ENCODE measurements at places on chromosomes 5 and 9.

- DNase-seq = no peak
These were observed 27.2 kb downstream of the ATP6V0E1 start for GRCh38 chr5:173010547-173011464.

- no peak for DNase-seq
These were observed 689.7 kb upstream of the MEF2C start for GRCh38 chr5:89572696-89573095.

- no peak for DNase-seq
These were observed 89.7 kb downstream of the MLLT3 start for GRCh38 chr9:20532584-20532983.

DNA sequence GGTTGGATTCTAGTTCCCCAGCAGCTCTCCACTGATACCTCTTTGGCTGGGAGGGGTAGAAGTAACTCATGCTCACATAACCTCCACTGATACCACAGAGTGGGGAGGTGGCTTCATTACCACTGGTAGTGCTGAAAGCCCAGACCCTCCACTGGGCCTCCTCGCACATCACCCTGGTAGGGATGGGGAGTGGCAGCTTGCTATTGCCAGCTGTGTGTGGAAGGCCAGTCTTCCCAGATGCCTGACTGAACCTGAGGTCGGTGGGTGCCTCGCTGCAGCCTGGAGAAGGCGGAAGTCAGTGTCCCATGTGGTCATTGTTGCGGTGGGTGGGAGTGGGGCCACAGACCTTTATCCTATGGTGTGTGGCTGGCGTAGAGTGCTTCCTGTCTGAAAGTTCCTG, 138.0 kb downstream of the TAF11L14 start:
- DNase-seq = no peak

DNA sequence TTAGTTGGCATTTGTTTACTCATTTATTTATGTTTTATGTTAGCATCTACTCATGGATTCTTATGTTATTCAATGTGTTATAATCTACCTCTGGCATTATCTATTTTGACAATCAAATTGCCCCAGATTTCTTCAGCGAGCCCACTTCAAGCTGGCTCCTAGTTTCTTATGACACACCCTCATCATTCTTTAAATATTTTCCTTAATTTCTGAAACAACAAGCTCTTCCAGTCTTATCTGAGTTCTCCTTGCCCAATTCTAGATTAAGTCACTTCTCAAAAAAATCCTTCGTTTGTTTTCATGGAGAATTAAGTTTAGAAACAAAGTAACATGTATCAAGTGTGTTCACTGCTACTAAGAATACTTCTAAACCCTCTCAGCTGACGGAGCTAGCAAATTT, 229.8 kb downstream of the SEMA5A start:
- no peak for DNase-seq

- no peak for DNase-seq
These were observed 117.0 kb downstream of the CARTPT start for GRCh38 chr5:71836084-71836483.

DNA sequence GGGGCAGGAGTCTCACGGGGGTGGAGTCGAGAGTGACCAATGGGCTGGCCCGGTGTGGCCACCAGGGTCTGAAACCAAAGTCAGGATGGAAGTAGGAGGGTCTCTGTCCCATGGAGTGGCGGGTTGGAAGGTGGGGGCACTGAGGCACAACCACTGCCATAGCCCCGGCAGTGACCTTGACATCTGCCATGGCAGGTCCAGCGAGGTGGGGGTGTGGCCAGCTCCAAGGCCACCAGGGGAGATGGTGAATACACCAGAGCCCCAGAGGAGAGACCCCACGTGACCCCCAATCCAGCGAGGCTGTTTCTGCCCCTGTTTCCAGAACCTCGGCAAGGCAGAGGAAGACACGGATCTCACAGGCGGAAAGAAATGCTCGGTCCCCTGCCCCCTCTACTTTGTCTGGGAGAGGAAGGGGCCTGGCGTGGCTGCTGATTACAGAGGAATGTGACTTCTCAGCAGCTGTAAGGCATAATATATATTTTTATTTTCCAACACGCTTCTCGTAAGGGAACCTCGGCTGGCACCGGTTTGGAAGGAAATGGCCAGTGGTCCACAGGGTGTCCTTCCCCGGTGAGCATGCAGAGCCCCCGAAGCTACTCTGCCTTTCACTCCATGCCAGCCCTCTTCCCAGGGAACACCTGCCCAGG, 105.7 kb upstream of the SARDH start:
- no peak for DNase-seq

DNA sequence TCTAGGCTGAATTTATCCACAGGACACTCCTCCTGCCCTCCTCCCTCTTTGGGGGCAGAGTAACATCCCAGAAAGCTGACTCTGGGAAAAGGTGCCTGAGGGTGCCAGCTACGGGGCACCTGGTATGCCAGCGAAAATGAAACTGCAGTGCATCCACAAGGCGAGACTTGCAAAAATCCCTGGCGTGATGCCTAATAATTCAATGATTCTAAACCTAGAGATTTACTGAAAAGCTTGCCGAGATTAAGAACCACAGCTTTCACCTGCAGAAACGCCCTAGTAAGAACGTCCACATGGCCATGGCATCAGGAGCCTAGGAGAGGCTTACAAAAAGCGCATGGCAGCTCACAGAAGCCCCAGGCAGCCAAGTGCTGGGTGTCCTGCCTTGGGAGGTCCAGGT, 20.9 kb downstream of the CCNJL start:
- DNase-seq = peak; percentile 36

GRCh38 chr5:143134269-143134668, 269.2 kb downstream of the NR3C1 start:
- DNase-seq = no peak

DNA sequence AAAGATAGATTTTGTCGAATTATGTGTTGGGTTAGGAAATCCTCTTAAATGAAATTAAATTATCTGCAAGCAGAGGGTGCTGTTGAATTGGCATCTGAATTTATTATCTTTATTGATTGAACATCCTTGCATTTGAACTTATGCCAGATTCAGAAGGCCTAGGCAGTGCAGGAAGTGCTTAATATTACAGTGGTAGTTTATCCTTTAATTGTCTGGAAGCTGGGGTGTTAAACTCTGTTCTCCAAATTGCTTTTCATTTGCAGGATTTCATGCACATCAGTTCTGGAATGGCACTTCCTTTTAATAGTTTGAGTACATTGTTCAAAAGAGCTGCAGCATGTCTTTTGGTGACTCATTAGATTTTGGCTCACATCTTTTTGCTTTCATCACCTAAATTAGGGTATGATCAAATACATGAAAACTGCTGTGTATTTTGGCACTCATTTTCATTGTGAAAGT, 186.3 kb downstream of the KDM4C start:
- no peak for DNase-seq

- no peak for DNase-seq
These were observed 1752.6 kb upstream of the C9orf72 start for GRCh38 chr9:29325894-29326293.

GRCh38 chr5:137367951-137368350, 131.2 kb downstream of the SPOCK1 start:
- no peak for DNase-seq

DNA sequence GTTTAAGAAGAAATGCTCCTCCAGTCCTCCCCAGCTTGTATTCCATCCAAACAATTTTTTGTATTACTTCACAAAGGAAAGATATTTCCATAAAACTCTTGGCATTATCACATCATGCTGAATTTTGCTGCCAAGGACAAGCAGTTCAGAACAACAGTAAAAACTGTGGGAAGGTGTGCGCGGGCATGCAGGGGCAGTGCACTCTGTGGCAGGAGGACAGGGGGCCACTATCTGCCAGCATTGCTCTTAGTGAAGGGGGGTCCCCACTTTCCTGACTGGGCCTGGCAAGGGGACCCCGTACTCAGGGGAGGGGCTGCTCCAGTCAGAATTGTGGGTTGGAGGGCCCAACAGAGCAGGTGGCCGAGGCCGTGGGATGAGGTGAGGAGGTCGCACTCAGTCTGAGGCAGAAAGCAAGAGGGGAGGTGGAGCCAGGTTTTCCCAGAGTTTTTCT, 32.8 kb downstream of the ANGPTL2 start:
- no peak for DNase-seq

- peak; percentile 65 for DNase-seq
These were observed 187.1 kb upstream of the BRINP1 start for GRCh38 chr9:119556129-119556875.

DNA sequence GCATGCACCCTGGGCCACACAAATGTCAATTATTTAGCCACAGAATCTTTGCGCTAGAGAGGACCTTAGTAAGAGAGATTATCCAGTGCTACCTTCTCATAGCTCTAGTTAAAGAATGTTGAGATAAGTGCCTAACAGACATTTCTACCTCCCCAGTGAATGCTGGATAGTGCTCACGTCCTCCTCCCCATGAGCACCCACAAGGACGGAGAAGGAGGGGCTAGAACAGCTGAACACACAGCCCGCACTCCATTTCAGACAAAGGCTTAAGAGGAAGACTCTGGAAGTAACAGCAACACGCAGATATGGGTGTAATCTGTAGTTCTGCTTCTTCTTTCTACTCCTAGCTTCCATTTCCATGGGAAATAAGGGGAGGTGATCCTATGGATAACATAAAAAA, 120.5 kb downstream of the FEM1C start:
- no peak for DNase-seq

GRCh38 chr9:126503333-126504085, 110.2 kb upstream of the LMX1B start:
- no peak for DNase-seq
